ENCODE measurements at places on chromosomes 11 and 22.

DNA sequence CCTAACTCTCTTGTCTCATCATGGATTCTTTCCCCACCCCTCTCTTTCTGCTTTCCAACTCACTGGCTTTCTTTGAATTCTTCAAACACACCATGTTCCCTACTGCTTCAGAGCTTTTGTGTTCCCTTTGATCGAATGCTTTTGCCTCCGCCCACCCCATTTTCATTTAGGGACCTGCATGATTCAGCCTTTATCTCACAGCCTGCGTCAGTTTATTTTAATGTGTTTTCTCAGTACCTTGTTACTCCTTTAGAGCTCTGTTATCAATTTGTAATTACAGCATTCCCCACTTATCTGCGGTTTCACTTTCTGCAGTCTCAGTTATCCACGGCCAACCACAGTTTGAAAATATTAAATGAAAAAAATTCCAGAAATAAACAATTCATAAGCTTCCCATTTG is 451.3 kb downstream of the METTL15 start:
- DNase-seq: no peak

GRCh38 chr11:15180212-15180792 is 65.6 kb downstream of the INSC start:
- no peak for DNase-seq

DNA sequence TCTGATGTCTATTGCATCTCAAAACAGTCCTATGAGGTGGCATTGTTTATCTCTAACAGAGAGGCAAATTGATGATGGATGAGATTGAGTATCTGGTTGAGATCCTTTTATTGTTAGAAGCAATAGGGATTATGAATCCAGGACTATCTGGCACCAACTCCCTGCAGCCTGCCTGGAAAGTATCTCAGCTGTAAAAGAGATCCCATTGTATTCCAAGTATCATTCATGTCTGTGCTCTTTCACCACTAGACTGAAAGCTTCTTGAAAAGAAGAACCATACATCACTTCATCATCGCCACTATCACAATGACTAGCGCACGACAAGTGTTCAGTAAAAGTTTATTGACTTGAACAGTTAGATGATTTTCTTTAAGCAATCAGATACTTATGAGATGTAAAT is 41.9 kb upstream of the PCF11 start:
- DNase-seq: no peak

GRCh38 chr22:45102896-45103420 is 60.8 kb upstream of the NUP50 start:
- no peak for DNase-seq

GRCh38 chr22:50084080-50084477 is 1.1 kb downstream of the MLC1 start:
- DNase-seq: no peak

DNA sequence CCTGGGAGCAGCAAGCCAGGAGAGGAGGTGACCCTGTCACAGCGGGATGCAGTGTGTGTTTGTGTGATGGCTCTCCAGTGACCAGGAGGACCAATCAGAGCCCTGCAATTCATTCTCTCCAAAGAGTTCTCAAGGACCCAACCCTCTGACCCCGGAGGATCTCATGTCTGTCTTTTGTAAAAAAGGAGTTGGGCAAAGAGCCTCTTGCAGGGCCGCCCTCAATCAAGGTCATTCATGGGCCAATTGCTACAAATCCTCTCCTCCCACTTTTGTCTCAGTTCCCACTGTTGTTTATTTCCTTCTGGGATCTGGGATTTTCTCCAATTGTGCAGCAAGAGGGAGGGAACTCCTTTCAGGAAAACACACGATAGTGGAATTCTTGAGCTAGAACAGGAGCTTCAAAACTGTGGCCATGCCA is 4.0 kb downstream of the TECTA start:
- no peak for DNase-seq

GRCh38 chr11:117198613-117199012 is 557 bp upstream of the TAGLN start:
- DNase-seq: no peak

GRCh38 chr11:12013781-12014180 is 5.4 kb upstream of the DKK3 start:
- DNase-seq: no peak

DNA sequence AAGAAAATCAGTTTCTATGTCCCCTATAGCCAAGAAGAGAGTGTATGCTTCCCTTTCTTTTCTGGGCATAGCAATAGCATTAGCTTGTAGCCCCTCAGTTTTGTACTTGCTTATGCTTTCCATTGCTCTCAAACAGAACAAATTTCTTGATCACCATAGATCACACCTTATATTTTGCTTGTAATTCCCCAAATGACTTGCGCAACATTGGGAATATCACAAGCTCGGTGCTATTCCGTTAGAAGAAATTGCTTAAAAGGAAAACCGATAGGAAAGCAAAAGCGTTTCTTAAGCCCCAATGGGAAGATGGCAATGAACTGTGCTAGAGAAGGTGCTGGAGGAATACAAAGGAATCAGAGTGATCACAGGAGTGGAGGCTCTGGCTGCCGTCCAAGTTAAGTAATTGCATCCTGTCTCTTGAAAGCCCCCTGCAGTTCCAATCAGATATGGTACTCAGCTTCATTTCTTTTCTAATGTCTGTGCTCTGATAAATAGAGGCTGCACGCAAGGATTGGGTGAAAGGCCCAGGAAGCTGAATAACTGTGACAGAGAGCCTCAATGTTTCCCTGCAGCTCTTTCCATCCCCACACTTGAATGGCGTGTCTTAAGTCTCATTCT is 182.1 kb upstream of the KIRREL3 start:
- no peak for DNase-seq

DNA sequence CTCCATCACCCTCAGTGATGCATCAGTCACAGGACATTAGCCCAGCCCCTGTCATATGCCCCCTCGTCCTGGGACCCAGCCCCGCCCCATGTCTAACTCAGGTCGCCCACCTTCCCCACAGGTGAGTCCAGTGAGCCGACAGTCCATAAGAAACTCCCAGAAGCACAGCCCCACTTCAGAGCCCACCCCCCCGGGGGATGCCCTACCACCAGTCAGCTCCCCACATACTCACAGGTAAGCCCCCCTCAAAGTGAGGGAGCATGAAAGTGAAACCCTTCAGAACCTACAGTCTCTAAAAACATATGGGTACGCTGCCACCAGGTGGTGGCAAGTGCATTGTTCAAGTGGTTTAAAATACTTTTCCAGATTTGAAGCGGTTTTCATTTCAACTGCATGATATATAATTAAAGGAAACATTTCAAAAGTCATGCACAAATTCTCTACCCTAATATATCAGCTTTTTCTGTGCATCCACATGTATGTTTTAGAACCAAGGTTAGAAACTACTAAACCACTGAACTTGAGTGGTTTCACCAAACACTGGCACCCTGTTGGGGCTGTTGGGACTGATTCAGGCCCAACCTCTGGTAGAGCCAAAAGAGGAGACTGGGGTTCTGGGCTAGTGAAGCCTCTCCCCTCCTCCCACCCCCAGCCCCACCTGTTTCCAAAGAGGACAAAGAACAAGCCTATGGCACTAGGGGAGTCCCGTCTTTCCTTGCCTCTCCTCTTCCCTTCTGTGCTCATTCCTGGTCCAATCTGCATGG is 17.3 kb downstream of the EPS8L2 start:
- no peak for DNase-seq

DNA sequence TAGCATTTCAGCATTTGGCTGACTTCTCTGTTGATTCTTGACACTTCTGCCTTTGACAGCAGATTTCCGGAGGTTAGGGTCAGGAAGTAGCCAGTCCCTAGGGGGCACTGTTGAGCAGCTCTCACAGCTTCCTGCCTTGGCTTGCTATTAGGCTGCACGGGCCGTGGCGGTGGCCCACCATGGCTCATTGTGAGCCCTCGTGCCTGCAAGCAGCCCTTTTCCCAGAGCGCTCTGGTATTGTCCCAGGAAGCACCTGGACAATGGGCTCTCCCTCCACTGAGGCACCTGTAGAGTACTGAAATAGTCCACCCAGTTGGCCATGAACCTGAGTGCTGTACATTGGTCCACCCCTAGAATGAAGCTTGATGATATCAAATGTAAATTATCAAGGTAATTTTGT is 100.2 kb upstream of the GAL start:
- peak; percentile 28 for DNase-seq

DNA sequence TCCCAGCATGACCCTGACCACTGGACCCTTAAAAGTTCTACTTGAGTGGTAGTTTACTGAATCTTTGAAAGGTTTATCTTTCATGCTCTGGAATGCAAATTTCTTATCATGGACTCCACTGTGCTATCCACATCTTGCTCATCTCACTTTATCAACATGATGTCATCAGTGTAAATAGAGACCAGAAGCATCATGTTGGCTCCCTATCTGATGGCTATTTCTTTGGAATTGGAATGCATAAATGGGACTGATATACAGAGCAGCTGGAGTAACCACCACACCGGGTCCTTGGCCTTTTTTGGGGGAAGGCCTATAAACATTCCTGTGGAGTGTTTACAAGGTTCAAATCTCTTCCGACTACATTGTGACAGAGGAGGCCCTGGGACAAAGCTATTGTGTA is 74.1 kb upstream of the CEP126 start:
- DNase-seq: no peak

DNA sequence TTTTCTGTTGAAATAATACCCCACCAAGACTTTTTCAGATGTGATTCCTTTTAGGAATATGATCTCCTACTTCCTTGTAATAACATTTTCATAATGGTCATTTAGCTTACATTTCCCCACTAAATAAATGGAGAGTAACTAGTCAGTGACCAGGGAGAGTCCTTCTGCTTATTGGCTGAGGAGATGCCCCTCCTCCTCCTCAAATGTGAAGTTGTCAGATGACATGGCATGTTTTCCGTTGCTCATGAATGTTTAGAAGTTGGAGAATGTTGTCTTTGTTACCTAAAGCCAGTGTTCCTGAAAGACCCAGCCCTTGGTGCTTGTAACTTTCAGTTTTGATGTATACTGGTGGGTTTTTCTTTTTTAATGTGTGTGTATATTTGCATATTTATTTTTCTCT is 38.2 kb downstream of the CSRP3 start:
- DNase-seq: no peak

GRCh38 chr22:50107529-50107928 is 17.7 kb downstream of the MOV10L1 start:
- no peak for DNase-seq

DNA sequence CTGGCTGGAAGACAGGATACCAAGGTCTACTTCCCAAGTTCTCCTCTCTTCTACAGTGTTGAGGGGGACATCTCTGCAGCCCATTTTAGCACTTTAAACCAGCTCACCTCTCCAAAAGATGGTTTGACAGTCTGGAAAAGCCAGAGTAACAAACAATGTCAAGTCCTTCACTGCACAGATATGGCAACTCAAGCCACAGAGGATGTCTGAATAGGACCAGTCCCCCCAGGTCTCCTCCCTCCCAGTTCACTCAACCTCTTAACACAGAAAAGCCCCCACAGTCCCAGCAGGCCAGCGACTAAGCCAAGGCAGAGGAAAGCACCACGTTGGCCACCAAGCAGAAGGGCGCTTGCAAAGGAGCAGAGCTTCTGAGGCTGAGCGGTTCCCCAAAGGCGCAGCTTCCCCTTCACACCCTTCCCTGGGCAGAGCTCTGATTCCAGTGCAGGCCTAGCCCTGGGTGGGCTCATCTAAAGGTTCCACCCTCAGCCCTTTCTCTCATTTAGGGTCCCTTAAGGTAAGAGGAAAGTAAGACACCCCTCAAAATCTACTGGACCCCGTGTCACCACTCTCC is 62.7 kb downstream of the PAK1 start:
- peak; percentile 12 for DNase-seq

DNA sequence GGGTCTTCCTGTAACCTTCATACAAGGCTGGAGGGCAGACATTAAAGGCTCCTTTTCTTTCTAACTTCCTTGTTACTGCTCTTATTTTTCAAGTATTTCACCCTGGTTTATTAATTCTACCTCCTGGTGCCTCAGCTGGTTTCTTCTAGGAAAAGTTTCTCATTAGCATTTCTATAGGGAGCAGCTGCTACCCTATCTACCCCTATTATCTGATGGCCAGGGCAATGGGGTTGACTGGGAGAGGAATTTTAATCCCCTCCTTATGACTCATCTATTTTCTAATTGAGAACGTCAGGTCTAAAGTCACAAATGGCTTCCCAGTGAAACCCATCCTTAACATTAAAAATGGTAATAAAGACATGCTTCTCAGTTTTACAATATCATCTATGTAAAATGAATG is 5.0 kb downstream of the MAP6 start:
- no peak for DNase-seq

DNA sequence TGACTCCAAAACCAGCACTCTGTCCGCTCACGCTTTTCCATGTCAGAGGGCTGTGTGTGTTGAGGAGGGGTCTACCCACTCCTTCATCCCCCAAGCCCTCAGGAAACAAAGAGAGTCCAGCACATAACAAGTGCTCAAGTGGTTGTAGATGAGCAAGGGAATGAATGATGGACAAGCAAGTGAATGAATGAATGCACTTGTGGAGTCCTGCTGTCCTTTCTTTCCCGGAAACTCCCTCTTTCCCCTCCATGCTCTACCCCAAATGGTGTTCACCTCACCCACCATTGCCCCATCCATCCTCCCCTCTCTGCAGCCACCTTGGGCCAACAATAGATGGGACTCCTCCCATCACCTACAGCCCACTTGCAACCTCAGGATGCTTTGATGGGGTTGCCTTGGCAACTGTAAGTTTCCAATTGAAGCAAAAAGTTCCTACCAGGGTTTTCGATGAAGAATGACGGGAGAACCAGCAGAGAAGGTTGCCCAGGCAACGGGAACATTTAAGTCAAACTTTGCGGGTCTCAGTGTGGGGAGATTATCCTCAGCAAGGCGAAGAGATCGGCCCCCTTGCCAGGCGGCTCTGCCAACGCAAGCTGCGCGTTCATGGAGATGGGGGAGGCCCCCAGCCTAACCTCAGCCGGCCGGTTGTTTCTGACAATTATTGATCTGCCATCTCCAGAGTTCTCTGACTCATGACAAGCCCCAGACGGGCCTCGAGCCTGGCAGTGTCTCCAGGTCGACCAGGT is 51.1 kb downstream of the MCM5 start:
- no peak for DNase-seq

GRCh38 chr22:50505276-50505775 is 2.2 kb downstream of the LMF2 start:
- no peak for DNase-seq

DNA sequence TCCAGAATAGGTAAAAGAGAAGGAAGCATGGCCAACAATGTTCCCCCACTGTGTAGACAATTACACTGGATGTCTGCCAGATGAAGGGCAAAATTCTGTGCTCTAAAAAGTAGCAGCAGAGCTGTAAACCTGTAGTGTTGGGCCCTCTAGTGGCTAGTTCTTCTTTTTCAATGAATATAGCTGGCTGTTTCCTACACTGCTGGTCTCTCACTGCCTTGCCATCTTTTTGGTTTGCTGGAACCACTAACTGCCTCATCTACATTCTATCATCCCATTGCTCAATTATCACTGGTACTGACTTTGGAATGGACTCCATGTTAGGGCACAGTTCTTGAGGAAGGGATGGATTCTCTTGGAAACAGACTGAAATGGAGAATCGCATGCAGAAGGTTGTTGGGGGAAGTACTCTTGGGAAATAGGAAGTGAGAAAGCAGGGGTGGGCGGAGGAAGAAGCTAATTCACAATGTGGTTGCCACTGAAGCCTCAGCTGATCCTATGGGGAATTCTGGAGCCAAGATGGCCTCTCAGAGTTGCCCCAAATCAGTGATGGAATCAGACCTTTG is 17.9 kb downstream of the KCNE3 start:
- DNase-seq: peak; percentile 52

- DNase-seq: no peak
These were observed 55.6 kb downstream of the ARFGAP3 start for GRCh38 chr22:42801252-42802080.

- DNase-seq: no peak
These were observed 7.6 kb downstream of the ZNF70 start for GRCh38 chr22:23743303-23743705.

- DNase-seq: no peak
These were observed 7.1 kb upstream of the LMO2 start for GRCh38 chr11:33898957-33899356.

Measured in CD8-positive, alpha-beta memory T cell (primary cell).